ENCODE measurements at places on chromosomes 6 and 20.

DNA sequence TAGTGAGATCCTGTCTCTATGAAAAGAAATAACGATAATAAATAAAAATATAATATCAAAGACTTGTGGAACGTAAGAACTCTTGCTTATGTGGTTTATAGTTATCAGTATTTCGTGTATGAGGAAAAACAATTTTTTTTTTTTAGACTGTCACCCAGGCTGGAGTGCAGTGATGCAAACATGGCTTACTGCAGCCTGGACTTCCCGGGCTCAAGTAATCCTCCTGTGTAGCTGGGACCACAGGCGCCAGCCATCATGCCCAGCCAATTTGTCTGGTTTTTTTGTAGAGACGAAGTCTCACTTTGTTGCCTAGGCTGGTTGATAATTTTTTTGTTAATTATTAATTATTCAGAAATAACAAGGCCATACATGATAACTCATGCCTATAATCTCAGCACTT is 18.6 kb upstream of the CDK19 start:
- DNase-seq: no peak

DNA sequence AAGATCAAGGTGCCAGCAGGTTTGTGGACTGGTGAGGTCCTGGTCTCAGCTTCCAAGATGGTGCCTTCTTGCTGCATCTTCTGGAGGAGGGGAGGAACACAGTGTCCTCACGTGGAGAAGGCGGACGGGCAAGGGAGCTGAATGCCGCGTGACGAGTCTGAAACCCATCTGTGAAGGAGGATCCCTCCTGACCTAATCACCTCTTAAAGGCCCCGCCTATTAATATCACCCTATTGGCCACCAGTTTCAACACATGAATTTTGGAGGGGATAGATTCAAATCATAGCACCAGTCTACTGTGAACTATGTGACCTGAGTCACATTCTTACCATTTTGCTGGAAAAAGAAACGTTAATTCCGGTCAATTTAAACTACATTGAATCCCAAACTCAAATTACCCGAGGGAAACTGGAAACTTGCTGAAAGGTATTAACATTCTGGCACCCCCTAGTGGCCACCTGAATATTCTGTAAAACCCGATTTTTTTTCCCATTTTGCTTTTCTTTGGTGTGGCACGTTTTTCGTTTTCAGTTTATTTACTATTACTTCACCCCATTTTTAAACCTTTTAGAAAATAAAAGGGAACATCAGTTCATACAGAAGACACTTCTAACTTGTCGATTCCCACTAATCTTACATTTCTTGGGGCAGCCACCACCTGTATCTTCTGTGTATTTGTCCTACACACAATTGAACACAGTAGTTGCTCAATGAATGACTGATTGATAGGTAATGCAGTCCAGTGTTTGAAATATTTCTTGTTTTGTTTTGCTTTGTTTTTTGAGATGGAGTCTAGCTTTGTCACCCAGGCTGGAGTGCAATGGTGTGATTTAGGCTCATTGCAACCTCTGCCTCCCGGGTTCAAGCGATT is 17.9 kb upstream of the CCDC170 start:
- no peak for DNase-seq

DNA sequence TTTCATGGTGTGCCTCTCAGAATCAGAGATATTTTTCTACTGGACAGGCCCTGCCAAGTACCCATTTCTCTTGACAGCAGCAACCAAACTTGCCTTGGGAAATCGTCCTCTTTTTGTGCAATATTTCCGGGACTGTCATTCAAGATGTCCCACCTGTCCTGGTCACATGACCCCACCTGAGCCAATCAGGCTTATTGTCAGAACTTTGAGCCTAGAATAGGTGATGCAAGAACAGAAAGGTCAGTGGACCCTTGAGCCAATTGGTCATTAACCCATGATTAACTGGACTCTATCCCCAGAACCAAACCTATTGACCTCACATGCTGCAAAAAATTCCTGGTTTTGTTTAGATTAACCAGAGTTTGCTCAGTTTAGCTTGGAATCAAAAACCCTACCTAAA is 108.3 kb upstream of the TOP1 start:
- DNase-seq: no peak

- no peak for DNase-seq
Observed at GRCh38 chr6:43990627-43991619, 136.3 kb downstream of the MRPL14 start.

GRCh38 chr6:19752746-19753145 is 84.4 kb upstream of the ID4 start:
- DNase-seq: no peak

DNA sequence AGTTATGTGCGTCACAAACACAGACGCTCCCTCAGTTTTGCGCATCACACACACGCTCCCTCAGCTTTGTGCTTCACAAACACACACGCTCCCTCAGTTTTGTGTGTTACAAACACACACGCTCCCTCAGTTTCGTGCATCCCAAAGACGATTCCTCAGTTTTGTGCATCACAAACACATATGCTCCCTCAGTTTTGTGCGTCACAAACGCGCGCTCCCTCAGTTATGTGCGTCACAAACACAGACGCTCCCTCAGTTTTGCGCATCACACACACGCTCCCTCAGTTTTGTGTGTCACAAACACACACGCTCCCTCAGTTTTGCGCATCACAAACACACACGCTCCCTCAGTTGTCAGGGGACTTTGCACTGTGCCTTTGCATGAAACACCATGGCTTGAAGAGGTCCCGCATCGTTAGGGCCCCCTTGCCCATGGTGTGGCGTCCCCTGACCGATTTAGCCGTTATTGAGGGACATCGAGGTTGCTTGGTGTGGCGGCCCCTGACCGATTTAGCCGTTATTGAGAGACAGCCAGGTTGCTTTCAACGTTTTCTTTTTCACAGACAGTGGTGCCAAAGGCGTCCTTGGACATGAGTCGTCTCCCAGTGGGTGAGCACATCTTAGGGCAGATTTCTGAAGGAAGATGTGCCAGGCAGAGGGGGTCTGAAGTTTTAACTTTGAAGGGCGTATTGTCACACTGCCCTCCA is 28.1 kb upstream of the MYT1 start:
- DNase-seq: no peak

- no peak for DNase-seq
Observed at GRCh38 chr20:43917380-43917779, 2.7 kb downstream of the TOX2 start.

DNA sequence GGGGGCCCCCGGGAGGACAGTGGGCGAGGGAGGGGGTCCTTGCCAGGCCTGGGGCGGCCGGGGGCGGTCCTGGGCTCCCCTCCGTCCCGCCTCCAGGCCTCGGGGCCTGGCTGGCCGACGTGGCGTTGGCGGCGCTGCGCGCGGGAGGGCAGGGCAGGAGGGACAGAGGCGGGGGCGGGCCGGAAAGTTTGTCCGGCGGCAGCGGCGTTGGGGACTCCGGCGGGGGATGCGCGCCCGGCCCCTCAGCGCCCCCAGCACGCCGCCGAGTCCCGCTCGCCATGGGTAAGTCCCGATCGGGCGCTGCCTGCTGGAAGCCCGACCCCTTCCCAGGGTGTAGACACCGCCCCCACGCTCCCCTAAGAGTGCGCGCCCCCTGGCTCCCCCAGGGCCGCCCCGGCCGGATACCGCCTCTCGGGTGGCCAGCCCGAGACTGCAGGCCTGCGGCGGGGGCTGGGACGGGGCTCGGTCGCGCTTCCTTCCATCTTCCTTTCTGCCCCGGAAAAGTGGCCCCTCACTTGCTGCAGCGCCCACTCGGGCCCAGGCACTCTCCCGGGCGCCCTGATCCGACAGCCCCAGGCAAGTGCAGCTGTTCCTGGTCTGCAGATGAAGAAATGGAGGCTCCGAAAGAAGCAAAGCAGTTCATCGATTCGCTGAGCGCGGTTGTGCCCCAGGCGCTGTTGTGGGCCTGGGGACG is at the start of gene SLC2A10:
Gene SLC2A10 (plus strand): TSS at position 191 of the 694 bp plus-strand sequence. CDS start 88 bp downstream, at position 279.
- DNase-seq: no peak

DNA sequence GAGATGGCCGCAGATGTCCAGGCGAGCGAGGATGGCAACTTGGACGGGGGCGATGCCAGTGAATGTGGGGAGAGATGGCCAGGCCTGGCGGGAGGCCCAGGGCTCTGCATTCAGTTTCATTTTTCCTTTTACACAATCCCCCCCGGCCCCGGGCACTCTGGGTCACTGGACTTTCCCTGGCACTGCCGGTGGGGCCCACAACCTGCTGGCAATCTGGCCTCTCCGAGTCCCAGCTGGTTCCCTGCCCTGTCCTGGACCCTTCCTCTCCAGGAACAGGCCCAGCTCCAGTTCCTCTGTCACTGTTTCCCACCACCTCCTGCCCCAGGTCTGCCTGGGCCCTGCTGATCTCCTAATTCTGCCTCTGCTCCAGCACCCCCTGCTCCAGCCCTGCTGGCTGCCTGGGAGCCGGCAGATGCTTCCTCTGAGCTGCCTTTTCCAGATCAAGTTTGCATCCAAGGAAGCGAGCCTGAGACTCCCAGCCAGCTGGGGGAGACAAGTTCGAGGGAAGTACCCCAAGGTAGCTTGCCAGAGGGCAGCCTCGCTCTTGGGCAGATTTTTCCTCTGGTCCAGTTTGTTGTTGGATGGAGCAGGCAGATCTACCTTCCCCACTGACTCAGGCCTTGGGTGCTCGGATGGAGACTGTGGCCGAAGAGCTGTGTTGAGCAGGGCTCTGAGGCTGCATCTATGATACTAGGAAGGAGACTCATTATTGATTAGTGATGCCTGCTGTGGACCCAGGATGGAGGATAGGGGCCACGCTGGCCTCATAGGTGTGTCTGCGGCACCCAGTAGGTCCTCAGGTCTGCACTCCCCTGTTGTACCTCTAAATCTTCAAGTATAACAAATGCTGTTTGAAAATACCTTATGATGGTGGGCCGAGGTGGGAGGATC is 83.2 kb downstream of the CEBPB start:
- DNase-seq: no peak

DNA sequence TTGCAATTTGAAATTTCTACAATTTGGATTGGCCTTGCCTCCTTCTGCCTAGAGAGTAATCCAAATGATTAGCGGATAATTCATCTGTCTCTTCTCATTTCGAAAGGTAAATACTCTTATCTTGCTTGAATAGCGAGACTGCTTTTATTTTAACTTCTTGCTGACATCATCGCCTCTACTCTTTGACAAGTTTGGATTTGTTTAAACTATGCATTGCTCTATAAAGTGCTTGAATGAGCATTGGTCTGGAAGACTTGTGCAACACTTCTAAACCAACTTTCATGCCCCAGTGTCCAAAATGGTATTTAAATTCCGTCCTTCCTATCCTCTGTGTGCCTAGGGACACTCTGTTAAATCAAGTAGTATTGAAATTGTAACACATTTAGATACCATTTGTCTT is 384.1 kb upstream of the SLC35B3 start:
- no peak for DNase-seq

- DNase-seq: no peak
Observed at GRCh38 chr20:59741073-59741472, 136.7 kb downstream of the PHACTR3 start.

DNA sequence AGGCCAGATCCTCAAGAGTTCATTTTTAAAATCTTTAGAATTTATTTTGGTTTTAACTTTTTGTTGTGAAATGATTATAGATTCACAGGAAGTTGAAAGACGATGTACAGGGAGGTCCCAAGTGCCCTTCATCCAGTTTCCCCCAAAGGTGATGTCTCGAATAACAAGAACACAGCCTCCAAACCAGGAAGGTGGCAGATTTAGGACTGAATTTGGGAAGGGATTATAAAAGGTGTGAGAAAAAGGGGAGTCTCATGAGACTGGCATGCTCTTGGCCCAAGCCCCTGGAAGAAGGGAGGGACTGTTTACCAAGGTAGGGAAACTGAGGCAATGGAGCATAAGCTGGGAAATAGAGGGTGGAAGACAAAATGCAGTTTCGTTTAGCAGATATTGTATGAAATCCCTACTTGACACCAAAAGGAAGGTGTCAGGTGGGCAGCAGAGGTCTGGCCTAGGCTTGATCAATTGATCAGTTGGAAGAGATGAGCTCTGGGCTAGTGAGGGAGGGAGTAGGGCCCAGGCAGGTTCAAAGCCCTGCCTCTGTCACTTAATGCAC is 81.2 kb downstream of the BMP7 start:
- no peak for DNase-seq

GRCh38 chr20:63656451-63656850 is 1.7 kb upstream of the RTEL1 start:
- no peak for DNase-seq

DNA sequence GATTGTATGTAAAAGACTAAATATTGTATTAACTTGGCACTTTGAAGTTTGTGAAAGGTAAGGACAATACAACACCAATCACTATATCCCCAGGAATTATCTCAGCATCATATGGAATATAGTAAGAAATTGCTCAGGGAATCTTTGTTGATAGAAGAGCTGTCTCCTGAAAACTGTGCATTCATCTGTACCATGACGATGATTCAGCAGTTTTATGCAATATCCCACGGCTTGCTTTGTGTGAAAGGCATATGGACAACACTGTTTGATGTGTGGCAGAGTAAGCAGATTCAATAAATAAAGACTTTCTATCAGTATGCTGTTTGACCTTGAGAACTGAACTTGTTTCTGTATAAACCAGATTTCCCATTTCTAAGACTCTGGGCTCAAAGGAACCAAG is 147.5 kb upstream of the PLN start:
- DNase-seq: no peak

DNA sequence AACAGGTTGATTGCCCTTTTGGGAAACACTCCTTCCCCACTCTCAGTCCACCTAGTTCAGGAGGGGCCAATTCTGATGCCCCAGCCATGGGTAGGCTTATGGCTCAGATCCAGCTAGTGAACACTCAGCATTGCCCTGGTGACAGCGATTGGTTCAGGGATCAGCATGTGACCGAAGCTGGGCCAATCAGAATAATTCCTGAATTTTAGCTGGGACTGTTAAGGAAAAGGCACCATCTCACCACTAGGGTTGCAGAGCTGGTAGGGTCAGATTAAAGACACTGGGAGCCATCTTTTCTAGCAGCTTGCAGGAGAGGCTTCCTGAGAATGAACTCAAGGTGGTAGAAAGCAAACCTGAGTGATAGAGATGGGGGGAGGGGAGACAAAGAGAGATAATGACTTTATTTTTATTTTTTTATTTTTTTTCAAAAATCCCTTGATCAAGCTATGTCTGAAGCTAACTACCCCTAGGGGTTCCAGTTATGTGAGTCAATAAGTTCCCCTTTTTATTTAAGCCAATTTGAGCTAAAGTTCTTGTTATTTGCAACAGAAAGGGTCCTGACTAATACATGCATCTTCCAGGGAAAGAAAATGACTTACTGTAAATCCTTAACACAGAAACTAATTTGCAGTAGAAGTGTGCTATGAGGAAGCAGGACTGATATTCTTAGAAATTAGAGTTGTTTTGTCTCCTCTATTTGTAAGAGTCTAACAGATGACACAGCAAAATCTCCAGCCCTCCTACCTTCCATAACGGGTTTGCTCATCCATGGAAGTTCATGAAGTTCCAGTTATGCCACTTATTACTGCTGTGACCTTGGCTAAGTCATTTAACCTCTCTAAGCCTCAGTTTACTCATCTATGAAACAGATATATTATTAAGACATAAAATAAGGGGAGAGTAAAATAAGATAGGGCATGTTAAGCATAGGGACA is 44.7 kb downstream of the EYA2 start:
- DNase-seq: no peak

DNA sequence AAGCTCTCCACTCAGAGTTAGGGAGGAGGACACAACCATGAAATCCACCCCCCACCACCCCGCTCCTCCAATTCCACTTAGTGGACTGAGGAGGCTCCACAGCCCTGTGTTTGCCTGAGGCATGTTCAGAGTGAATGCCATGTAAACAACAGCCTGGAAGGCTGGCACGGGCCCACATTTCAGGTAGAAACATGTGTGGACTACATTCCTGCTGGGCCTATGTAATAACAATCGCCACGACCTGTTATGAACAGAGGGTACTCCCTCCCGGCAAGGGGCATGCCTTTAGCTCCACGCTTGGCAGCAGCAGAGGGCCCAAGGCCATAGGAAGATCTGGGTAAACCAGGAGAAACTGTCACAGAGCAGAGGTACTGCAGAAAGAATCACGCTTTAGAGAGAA is 65.5 kb downstream of the ISM1 start:
- no peak for DNase-seq

GRCh38 chr20:13552061-13552460 is 86.7 kb downstream of the TASP1 start:
- DNase-seq: no peak

Measured in T1000 (cell line).